Bronchial epithelial cell (primary cell): ENCODE measurements at places on chromosomes 11 and 22. TPM values are rescaled to one million over a fixed set of nuclear protein-coding genes. Genes with fewer than 3 reads are reported as not detected.

Gene IL10RA
- 0.13 TPM in 1 of 2 replicates, not detected in the other for total RNA-seq

Gene KRTAP5-9
- total RNA-seq = not detected in 2 replicates

DNA sequence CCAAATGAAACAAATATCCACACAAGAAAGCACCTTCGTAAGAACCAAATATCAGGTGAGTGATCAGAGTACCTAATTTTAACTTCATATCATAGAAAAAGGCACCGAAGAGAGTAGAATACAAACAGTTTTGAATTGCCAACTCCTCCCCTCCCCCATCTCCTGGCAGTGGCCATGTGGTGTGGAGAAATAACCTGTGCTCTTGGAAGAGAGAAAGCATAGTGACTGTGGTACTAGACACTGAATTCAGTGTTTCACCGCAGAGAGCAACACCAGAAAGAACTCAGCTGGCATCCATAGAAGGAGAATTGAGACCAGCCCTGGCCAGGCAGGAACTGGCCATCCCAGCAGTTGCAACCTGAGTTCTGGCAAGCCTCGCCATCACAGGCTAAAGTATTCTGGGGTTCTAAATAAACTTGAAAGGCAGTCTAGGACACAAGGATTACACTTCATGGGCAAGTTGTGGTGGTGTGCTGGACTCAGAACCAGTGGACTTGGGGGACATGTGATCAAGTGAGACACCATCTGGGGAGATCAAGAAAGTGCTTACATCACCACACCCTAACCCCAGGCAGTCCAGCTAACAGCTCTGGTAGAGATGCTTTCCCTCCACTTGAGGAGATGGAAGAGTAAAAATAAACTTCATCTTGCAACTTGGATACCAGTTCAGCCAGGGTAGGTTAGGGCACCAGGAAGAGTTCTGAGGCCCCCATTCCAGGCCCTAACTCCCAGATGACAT, 1003.2 kb downstream of the NTM start:
- no peak for DNase-seq

- DNase-seq = peak; percentile 26
Measured at GRCh38 chr22:31556627-31557203, 60.4 kb downstream of the SFI1 start.

GRCh38 chr11:93574638-93575220, 31.5 kb upstream of the SMCO4 start:
- no peak for DNase-seq

Gene DLG2
- total RNA-seq = 0.26 and 1.0 TPM in 2 replicates

Gene PICALM
- 196 and 203 TPM in 2 replicates for total RNA-seq

GRCh38 chr11:10181811-10182210, 112.2 kb downstream of the SBF2 start:
- peak; percentile 48 for DNase-seq

- peak; percentile 18 for DNase-seq
Measured at GRCh38 chr11:27385245-27385644, 22.2 kb upstream of the CCDC34 start.

DNA sequence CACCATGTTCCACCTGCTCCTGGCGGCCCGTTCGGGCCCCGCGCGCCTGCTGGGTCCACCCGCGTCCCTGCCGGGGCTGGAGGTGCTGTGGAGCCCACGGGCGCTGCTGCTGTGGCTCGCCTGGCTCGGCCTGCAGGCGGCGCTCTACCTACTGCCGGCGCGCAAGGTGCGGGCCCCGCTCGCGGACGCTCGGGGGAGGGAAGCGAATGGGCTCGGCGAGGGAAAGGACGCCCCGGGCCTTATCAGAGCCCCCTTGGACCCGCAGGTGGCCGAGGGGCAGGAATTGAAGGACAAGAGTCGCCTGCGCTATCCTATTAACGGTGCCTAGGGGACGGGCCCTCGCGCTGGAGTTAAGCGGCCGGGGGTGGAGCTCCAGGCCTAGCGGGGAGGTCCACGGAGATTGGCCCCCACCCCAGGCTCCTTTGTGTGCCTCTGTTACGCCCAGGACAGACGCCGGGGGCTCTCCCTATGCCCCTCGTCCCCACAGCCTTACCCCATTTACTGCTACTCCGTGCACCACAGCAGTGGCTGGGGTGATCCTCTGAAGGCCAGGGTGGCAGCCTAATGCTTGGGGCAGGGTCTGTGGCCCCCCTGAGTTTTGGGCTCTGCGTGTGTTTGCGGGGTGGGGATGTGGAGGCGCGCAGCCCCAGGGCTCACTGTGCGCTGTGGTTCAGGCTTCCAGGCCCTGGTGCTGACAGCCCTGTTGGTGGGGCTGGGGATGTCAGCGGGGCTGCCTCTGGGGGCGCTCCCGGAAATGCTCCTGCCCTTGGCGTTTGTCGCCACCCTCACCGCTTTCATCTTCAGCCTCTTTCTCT, 1.1 kb downstream of the TM7SF2 start:
- DNase-seq = no peak

DNA sequence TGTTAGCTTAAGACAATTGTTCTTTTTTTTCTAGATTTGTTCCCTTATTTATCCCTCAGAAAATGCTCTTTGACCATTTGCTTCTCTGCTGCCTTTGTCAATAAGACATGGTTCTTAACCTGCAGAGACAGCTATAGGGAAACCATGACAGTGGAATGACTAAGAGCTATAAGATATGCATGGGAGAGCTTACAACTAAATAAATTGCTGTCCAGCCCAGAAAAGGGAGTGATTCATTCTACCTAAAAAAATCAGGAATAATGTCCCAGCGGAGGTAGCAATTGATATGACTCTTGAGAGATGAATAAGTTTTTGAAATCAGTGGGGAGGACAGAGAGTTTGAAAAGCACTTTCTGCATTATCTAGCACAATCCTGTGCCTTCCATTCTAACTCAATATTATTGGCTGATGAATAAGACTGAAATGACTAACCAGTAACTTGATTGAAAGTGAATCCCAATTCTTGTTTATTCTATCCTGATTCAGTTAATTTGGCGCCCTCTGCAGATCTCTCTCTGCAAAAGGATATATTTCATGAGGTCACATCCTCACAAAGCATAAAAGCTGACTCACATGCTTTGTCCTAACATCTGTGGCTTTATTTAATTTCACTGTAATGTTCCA, 680.5 kb upstream of the API5 start:
- DNase-seq = peak; percentile 47

DNA sequence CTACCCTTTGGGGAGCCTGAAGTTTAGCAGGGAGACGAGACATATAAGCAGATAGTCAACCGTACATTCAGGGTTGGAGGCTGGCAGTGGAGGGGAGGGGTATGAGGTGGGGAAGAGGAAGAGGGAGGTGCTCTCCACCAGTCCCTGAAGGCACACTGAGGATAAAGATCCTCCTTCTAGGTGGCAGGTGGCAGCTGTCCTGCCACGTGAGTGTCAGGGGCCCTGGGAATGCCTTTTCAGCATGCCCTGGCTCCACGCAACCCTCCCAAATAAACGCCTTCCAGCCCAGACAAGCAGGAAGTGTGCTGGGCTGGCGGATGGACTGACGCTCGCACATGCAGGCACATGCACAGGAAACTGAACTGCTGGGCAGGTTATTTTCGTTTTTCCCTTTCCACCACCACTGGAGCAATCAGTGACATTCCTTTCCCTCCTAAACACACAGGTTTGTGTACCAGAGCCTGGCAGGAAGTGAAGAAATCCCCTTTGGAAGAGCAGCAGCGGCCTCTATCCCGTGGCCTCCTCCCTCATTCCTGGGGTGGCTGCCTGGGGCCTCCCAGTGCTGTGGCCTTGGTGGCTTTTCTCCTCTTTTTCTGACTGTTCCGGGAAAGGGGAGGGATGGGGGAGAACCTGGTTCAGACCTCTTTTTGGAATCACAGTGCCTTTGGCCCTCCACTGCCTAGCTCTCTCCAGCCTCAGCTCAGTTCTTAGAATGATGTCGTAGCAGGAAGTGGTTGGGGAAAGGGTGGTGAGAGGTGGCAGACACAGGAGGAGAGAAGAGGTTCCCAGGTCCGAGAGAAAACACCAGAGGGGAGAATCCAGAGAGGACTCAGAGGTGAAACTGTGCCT, 157.0 kb upstream of the TIMP3 start:
- peak; percentile 96 for DNase-seq

Gene QSER1
- 11.1 and 13.2 TPM in 2 replicates for total RNA-seq

Gene IFTAP
- 16.1 and 17.2 TPM in 2 replicates for total RNA-seq

Gene APOL2
- 7.1 and 13.4 TPM in 2 replicates for total RNA-seq

Gene TMEM45B
- 162 and 317 TPM in 2 replicates for total RNA-seq

Gene MRPL49
- total RNA-seq = 36.2 and 42.1 TPM in 2 replicates

Gene TSSC4
- total RNA-seq = 80.8 and 86.3 TPM in 2 replicates

GRCh38 chr11:62341588-62341987, 4.3 kb downstream of the ASRGL1 start:
- DNase-seq = no peak

Gene OR10D3
- not detected in 2 replicates for total RNA-seq

Gene XKR3
- total RNA-seq = not detected in 2 replicates

DNA sequence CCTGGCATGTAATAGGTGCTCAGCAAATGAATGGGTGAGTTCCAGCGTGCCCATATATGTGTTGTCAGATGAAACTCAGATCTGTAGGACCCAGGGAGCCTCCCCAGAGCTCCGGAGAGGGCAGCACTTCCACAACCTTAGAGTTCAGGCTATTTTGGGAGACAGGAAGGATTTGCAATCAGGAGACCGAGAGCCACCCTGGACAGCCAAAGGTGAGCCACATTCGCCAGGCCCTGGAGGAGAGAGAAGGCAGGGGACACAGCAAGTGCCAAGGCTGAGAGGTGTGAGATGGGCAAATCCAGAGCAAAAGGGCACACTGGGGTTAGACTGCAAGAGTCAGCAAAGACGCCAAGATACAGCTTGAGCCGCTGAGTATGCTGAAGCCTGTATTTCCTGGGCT, 66.4 kb downstream of the CD82 start:
- no peak for DNase-seq
